ENCODE measurements at places on chromosomes 2 and 18.

DNA sequence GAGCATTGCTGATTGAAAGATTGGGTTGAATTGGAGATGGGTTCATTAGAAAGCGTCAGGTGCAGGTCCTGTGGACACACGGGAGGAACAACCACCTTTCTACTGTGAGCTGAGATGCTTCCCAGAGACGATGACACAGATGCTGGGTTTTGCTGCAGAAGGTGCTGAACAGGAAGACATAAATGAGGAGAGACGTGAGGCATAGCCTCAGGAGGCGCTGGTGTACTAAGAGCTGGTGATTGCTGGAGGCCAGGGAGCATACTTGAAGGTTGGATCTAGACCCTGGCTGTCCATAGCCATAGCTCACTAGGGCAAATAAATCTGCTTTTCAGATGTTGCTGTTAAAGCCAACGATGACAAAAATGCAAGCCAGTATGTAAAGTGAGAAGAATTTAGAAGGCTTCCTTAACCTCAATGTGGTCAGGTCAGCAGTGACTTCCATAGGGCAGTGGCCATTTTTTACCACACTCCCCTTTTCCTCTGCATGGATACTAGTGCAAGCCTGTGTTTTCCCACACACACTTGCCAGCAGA is 153.7 kb downstream of the SOX11 start:
- no peak for DNase-seq

GRCh38 chr2:96156926-96157648 is 11.8 kb upstream of the DUSP2 start:
- no peak for DNase-seq

DNA sequence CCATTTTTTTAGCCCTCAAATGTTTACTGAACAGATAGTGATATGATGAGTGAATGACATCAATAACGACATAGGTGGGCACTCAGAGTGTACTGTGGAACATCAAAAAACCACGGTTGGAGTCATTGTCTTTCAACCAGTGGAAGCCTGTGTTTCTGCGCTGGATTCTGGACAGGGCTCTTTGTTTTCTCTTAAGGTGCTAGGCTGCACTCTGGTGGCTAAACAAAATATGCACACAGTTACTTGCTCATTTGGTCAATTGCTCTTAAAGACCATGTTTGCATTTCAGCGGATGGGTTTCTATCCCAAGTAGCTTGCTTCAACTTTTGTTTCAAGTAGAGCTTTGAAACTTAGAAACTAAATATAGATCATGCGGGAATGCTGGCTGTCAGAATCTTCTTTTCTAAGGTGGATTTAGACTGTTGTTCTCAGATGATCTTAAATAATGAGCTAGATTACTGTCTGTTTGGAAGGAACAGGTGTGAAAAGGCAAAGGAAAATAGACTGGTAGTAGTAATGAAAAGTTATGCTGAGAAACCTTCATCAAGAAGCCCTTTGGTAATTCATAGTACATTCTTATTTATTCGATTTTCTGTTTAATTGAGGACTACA is 48.5 kb upstream of the LYPD6B start:
- peak; percentile 60 for DNase-seq

- DNase-seq, result no peak
These were observed 515.1 kb downstream of the STK39 start for GRCh38 chr2:167732326-167732725.

GRCh38 chr2:153387203-153387602 is 91.4 kb downstream of the RPRM start:
- DNase-seq, result no peak

Data from hippocampal formation (tissue), 2 donors.